ENCODE measurements at places on chromosomes 1 and 21. TPM values are rescaled to one million over a fixed set of nuclear protein-coding genes. Genes with fewer than 3 reads are reported as not detected.

Gene ADAM30
- total RNA-seq: not detected

Gene AIRE
- 0.39 TPM for total RNA-seq

DNA sequence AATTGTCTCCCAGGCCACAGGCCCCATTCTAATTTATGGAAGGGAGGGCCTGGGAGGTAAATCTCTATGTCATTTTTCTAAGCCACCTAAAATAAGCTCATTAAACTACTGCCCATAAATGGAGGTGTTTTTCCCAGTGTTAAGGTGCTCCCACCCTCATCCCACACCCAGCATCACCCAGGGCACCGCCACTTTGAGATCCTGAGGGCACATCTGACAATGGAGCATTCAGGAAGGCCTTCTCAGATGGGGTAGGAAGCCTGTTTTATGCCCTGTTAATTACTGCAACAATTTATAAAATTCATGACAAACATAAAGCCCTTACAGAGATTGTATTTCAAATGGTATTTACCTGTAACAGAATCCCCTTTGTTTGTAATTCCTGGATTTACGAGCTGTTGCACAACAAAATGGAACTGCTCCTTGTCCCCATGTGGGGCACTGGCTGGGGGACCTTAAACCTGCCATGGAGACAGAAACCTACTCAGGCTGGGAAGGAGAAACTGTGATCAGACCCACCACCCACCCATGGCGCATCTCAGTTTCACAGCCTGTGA lies 319.5 kb upstream of the USP24 start:
- no peak for DNase-seq

Gene ZBTB21
- 107 TPM for total RNA-seq

Gene HTR1D
- not detected for total RNA-seq

DNA sequence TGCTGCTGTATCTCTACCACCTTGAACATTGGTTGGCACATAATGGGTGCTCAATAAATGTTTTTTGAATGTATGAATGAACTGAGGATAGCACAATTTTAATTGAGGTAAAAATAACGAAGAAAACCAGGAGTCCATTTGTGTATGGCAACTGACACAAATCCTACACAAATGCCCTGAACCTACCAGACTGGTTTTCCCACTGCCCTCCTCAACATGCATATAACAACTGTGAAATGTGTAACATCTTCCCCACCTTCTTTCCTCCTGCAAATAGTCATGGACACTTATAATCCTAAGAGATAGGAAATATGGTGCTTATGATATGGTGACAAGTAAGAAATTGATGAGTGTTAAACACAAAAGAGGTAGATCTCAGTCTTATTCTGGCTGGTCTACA lies 9.9 kb upstream of the LMO4 start:
- DNase-seq: no peak

DNA sequence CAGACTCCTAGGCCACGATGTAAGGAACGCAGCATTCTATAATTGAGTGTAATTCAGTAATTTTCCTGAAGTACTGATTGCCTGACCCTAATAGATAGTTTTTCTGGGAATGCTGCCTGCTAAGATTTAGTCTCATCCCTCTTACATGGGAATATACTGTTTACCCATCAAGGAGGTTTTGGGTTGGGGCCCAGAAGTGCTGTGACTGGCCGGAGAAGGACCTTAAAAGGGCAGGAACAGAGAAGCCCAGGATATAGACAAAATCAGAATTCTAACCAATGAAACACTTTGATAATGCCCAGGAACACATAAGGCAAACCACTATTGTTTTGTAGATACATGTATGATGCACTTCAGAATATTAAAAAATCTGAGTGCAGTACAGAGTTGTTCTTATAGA lies 111.6 kb downstream of the RGS2 start:
- DNase-seq: no peak

GRCh38 chr1:109112056-109112651 lies 1.8 kb upstream of the ELAPOR1 start:
- no peak for DNase-seq

DNA sequence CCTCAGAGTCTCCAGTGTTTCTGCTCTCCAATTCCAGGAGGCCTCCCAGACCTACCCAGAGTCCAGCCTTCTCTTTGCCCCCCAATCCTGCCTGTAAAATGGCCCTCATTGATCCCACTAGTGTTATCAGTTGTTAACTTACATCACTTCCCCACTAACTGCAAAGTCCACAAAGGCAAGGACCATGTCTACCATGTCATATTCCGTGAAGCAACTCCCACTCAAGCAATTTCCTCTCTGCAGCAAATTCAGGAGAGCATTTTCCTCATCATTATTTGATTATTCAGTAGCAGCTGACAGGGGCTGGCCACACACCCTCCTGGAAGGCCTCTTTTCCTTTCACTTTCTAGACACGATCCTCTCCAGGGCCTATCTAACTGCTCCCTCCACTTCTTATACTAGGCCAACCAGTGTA lies 153.5 kb downstream of the RERE start:
- peak; percentile 67 for DNase-seq

Gene CELA2A
- not detected for total RNA-seq

Gene PLXNA2
- 0.62 TPM for total RNA-seq

- DNase-seq: no peak
Observed at GRCh38 chr1:78619446-78619802, 824 bp upstream of the IFI44L start.

Gene FCGR3A
- total RNA-seq: not detected

DNA sequence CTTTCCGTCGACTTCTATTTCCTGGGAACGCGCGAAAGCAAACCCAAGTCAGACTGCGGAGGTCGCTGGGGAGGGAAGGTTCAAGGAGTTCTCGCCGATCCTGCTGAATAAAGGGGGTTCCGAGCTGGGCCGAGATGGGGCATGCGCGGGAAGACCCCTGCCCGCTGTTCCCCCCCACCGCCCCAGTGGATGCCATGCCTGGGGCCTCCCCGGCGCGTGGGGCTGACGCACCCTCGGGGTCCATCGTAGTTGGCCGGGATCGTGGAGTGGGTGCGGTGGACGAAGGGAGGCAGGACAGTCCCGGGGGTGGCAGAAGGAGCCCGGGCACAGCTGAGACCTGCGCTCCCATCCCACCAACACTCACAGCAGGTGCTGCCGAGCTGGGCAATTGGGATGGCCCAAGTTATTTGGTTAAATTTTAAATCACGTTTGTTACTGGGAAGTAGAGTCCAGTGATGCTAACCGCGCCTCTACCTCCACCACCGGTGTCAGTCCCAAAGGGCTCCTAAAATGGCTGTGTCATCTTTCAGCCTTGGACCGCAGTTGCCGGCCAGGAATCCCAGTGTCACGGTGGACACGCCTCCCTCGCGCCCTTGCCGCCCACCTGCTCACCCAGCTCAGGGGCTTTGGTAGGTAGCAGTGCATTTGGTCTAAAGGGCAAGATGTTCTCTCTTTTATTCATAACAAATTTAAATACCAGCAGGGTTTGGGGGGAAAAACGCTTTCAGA lies 801 bp downstream of the MX1 start:
- no peak for DNase-seq

DNA sequence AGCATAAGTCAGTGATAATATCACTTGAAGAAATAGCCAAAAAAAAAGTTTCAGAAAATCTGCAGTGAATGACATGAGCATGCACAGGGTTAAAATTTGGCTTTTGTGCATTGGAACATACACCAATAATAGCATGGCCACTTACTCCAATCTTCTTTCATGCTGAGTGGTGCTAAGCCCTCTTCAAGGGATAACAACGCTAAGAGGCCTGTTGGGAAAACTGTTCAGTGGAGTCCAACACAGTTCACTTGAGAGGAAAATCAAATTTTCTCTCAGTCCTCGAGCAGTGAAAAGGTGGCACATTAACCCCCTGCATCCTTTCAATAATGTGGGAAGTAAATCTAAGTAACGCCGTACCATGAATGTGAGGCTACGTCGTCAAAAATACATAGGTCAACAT lies 264.7 kb downstream of the SPATA17 start:
- no peak for DNase-seq

DNA sequence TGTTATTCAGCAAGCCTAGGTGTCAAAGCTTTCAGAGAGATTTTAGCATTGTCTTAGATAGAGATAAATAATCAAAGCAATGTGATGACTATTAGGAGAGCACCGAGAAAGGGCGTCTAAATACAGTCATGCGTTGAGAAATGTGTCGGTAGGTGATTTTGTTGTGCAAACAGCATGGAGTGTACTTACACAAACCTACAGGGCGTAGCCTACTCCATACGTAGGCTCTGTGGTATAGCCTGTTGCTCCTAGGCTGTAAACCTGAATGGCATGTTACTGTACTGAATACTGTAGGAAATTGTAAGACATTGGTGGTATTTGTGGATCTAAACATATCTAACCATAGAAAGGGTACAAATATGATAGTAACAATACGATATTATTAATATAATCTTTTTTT lies 31.8 kb downstream of the KIF1B start:
- no peak for DNase-seq

DNA sequence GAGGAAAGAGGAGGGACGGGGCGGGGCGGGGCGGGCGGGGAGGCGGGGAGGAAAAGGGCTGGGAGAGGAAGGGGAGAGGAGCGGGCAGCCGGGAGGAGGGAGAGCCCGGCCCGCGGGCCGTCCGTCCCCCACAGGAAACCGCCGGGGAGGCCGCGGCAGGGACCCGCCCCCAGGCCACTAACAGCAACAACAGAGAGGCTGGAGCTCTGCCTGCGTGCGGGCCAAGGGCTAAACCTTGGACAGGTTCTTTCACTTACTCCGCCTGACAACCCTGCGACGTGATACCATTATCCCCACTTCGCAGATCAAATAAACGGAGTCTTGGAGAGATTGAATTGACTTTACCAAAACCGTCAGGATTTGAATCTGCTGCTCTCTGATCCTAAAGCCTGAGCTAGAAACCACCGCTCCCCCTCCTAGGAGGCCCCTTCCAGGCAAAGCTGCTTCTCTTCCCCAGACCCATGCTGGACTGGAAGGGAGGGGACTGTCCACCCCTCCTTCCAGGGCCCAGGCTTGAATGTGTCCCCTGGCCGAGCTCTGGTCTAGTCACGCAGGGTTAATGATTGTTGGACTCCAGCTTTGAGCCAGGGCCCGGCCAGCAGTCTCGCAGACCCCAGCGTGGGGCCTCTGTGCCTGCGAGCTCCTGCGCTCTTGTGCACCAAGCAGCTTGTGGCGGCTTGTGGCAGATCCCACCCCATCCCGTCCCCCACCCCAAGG lies at the start of gene EVA1B:
EVA1B (minus strand) TSS at position 10 of the 717 bp plus-strand sequence. CDS start 608 bp downstream, outside the sequence.
- DNase-seq: peak; percentile 32

Gene CXADR
- total RNA-seq: 0.07 TPM

- no peak for DNase-seq
Observed at GRCh38 chr1:109133002-109133706, 19.2 kb downstream of the ELAPOR1 start.

GRCh38 chr1:84206375-84206774 lies 62.3 kb downstream of the PRKACB start:
- DNase-seq: no peak

Gene SMCP
- not detected for total RNA-seq

- DNase-seq: no peak
Observed at GRCh38 chr21:44989943-44990780, 50.3 kb downstream of the SLX9 start.

DNA sequence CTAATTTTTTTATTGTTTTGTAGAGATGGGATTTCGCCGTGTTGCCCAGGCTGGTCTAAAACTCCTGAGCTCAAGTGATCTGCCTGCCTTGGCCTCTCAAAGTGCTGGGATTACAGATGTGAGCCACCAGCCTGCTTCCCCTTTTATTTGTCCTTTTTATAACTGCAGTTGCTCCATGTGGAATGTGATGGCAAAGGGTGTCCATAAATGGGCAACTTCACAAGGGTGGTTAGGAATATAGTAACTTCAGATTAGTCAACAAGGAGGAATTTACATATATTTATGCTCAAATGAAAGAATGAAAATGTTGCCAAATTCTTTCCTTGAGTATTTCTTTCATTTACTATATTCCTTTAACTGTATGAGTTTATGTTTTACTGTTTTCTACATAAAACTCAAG lies 182.9 kb downstream of the BACH1 start:
- no peak for DNase-seq

DNA sequence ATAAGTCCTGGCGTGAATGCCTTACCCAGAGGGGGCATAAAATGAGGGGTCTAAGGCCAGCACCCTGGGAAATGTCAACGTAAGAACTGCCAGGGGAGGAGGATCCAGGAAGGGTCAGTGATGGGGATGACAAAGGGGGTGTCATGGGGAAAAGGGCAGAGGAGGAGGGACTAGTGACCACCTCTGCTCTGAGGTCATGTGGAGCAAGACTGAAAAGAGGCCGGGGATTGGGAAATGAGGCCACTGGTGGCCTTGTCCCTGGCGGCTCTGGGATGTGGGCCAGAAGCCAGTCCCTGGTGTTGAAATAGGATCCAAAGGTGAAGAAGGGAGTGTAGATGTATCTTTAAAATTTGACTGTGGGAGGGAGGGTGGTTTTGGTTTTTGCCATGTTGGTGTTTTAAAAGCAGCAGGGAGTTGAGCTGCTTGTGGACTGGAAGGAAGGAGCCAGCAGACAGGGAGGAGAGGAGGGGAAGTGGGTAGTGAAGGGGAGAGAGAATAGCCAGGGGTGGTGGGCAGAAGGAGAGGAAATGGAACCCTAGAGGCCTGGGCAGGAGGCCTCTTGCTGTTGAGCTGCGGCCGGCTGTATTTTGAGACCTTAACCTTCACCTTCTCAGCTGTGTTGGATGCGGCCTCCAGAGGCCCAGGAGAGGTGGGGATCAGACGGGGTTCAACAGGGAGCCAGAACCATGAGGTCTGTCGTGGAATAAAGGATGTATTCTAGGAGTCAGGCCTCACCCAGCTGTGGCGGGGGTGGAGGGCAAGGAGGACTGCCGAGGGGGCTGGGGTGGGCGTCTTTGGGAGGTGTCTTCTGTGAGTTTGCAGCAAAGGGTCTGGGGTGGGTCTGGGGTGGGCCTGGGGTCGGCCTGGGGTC lies 92.5 kb downstream of the DHRS3 start:
- DNase-seq: no peak

Gene C1orf56
- 0.67 TPM for total RNA-seq

Gene NPR1
- not detected for total RNA-seq

Gene AUNIP
- not detected for total RNA-seq

Gene SLC5A9
- not detected for total RNA-seq

- DNase-seq: no peak
Observed at GRCh38 chr1:53731043-53731600, 7.8 kb downstream of the GLIS1 start.

- no peak for DNase-seq
Observed at GRCh38 chr1:173798078-173798477, 26.4 kb upstream of the DARS2 start.

Gene TNFRSF1B
- 252 TPM for total RNA-seq

DNA sequence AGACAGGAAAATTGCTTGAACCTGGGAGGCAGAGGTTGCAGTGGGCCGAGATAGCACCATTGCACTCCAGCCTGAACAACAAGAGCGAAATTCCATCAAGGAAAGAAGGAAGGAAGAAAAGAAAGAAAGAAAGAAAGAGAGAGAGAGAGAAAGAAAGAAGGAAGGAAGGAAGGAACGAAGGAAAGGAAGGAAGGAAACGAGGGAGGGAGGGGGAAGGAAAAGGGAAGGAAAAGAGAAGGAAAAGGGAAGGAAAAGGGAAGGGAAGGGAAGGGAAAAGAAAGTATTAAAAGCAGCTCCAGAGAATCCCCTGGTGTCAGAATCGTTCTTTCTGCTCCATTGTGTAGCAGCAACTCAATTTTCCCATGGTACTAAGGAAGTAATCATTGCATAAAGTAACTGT lies 19.2 kb upstream of the ZSWIM5 start:
- DNase-seq: no peak

- peak; percentile 21 for DNase-seq
Observed at GRCh38 chr1:150235294-150235851, 539 bp downstream of the ANP32E start.
